Activated CD8-positive, alpha-beta memory T cell treated with anti-CD3 and anti-CD28 coated beads, Interleukin-2, amount 50 U/mL, for 4 hours (primary cell): ENCODE measurements at places on chromosomes 2 and 18.

GRCh38 chr18:4720518-4720917 lies 265.4 kb upstream of the DLGAP1 start:
- DNase-seq: no peak

- no peak for DNase-seq
Measured at GRCh38 chr2:23492337-23492675, 107.3 kb downstream of the KLHL29 start.

- no peak for DNase-seq
Measured at GRCh38 chr2:166671235-166671634, 177.2 kb upstream of the SCN7A start.

DNA sequence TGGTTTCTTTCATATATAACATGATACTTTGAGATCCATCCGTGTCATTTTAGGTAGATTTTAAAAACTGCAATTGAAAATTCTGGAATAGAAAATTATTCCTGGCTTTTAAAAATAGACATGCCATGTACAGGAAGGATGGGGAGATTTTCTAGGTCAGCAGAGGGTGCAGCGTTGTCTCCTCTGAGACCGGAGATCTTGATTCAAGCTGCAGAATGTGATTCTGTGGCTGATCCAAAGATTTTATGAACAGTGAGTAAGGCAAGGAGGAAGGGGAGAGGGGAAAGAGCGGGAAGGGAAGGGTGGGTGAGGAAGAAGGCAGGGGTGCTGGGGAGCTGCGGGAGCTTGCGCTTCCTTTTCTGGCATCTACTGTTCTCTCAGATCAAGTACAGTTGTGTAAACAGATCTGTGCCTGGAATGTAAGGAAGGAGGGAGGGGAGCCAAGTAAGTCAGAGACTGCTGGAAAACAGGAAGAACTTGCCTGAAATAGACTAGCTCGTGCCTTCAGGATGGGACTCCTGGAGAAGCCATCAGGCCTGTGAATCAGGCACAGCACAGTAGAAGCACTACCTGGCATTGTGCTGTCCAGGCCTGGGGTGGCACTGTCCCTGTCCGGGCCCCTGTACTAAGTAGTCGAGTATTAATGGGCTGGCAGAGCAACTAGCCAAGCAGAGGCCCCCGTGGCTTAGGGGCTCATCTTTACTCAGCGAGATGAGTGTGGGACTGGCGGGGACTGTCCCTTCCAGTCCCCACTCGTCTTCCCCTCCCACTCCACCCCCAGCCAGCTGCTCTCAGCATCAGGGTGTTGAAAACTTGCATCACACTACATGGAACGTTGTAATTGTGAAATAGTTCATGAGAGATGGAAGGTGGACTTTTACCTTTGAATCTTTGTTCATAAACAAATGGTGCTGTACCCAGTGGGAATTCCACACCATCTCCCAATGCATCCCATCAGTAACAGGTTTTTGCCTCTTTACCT lies 163.5 kb downstream of the UXS1 start:
- no peak for DNase-seq

DNA sequence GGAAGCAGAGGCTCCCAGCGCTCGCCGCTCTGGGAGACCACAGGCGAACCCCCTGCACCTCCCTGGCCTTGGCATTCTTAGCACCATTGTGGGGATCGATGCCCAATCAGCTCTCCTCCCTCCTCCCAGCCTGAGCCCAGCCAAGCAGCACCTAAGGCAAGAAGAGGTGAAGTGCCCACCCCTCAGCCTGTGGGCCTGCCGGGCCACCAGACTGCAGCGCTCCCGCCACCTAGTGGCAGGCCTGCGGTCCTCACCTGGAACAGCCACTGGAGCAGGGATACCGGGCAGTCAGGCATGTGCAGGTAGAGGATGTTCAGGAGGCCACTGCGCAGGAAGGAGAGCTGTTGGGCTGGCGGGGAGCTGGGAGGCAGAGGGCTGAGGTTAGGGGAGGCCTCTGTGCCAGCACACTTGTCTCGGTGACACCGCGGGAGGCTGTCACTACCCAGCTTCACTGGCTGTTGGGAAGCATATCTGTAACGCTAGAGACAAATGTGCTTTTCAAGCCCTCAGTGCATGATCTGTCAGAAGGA lies 35.2 kb downstream of the FAM178B start:
- peak; percentile 81 for DNase-seq

GRCh38 chr2:73175663-73176204 lies 26.6 kb upstream of the NOTO start:
- peak; percentile 72 for DNase-seq

- DNase-seq: no peak
Measured at GRCh38 chr2:23497063-23497462, 112.1 kb downstream of the KLHL29 start.

DNA sequence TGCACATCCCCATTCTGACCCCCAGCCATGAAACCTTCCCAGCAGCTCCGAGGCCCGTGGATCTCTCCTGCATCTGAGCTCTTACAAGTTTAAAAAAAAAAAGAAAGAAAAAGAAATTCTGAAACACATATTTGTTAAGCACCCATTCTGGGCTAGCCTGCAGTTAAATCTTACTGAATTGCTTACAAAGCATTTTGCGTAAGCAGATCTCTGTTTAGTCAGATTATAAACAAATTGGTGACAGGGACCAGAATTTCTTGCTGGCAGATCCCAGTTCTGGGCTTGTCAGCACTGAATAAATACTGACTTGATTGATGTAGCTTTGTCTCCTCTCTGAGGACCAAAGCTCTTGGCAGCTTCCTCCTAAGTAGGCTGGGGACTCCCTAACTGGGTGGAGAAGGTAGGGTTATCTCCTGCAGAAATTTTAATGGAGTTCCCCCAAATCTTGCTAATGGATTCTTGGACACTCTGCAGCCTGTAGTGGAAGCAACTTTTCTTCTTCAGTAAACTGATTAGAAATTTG lies 160.9 kb downstream of the MIB1 start:
- DNase-seq: no peak

GRCh38 chr2:161681046-161681445 lies 56.8 kb downstream of the SLC4A10 start:
- no peak for DNase-seq

DNA sequence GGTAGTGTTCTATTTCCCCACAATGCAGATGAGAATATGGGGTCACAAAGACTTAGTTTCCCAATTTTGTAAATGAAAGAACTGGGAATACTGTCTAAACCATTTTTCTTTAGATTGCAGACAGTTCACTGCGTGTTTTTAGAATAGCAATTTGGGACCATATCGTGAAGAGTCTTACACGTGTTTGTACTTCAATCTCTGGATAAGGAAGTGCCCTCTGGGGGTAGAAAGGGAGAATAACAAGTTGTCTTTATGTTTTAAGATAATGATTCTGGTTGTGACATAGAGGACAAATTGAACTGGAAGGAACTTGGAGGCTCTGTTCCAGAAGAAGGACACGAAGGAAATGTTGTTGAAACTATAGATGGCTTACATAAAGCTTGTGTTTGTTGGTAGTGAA lies 457.7 kb downstream of the CBLN2 start:
- no peak for DNase-seq

GRCh38 chr2:100008956-100009355 lies 133.4 kb downstream of the AFF3 start:
- no peak for DNase-seq
